ENCODE measurements at places on chromosomes 2 and 18.

GRCh38 chr2:44549099-44549471 is 187.3 kb downstream of the CAMKMT start:
- DNase-seq = no peak

DNA sequence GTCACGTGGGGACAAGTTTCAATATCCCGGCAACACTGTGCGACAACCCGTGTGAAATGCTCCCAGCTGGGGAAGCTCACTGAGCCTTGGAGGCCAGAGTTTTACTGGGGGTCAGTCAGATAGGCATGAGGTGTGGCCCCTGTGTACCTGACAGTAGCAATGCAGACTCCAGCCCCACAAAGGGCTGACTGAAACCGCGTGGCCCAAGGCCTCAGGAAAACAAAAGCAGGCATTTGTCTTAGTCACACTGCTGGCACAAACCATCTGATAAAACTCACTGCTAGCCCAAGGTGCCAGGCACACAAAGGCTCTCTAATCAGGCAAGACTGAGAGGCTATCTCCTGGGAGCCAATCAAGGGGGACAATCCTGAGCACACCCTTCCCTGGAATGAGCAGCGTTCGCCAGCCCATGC is 786.6 kb upstream of the RAB6C start:
- DNase-seq = peak; percentile 55

GRCh38 chr2:219619235-219619634 is 8.2 kb upstream of the SLC4A3 start:
- DNase-seq = no peak

DNA sequence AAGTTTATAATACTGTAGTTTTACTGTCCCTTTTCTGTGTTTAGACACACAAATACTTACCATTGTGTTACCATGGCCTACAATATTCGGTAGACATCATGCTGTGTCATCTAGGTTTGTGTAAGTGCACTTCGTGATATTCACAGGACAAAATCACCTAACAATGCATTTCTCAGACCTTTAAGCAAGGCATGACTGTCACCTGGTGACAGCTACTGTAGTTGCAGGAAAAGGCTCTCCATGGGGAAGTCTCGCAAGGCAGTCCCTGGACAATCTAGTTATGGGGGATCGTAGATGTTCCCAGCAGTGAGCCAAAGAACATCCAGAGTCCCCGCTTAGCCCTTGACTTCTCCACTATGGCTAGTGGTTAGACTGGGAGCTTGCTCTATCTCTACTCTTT is 73.1 kb downstream of the EIF2AK3 start:
- no peak for DNase-seq

GRCh38 chr18:8989855-8990254 is 112.6 kb upstream of the NDUFV2 start:
- peak; percentile 5 for DNase-seq

GRCh38 chr2:234243871-234244565 is 193.5 kb downstream of the SPP2 start:
- DNase-seq = no peak

GRCh38 chr18:6370886-6371635 is 43.6 kb downstream of the L3MBTL4 start:
- DNase-seq = peak; percentile 61

GRCh38 chr2:168920504-168921157 is 19.5 kb downstream of the G6PC2 start:
- peak; percentile 44 for DNase-seq

GRCh38 chr2:234701841-234702240 is 205.0 kb upstream of the ARL4C start:
- DNase-seq = no peak

DNA sequence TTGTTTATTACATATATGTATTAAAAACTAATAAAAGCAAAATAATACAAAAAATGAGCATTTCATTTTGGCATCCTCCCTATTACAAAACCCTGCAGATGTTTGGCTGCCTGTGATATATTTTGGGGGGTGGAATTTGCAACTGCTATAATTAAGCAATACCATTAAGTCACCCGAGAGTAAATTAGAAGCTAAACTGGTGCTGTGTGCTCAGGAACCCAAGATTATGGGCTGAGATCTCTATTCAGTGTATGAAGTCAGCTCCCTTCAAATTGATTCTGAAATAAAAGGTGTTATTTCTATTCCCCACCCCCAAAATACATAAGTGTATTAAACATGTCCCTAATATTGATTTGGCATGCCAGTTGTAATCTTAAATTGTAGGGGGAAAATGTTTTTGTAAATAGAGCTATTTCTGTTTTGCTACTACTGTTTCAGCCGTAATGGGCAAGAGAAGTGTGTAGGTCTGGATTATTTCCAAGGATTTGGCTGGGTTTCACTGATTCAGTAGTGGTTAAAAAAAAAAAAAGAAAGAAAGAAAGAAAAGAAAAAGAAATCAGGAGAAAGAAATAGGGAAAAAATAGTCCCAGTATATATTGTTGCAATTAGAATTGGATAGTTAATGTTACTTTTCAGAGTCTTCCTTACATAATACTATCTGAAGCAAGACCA is 110.9 kb downstream of the SS18 start:
- DNase-seq = no peak

GRCh38 chr18:35736696-35737095 is 155.2 kb downstream of the GALNT1 start:
- no peak for DNase-seq

DNA sequence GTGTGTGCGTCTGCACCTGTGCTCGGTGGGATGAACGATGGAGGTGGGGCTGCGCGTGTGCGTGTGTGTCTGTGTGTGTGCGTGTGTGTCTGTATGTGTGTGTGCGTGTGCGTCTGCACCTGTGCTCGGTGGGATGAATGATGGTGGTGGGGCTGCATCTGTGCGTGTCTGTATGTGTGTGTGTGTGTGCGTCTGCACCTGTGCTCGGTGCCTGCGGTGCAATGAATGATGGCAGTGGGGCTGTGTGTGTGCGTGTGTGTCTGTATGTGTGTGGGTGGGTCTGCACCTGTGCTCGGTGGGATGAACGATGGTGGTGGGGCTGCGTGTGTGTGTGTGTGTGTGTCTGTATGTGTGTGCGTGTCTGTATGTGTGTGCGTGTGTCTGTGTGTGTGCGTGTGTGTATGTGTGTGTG is 48.5 kb upstream of the CTDP1 start:
- no peak for DNase-seq

DNA sequence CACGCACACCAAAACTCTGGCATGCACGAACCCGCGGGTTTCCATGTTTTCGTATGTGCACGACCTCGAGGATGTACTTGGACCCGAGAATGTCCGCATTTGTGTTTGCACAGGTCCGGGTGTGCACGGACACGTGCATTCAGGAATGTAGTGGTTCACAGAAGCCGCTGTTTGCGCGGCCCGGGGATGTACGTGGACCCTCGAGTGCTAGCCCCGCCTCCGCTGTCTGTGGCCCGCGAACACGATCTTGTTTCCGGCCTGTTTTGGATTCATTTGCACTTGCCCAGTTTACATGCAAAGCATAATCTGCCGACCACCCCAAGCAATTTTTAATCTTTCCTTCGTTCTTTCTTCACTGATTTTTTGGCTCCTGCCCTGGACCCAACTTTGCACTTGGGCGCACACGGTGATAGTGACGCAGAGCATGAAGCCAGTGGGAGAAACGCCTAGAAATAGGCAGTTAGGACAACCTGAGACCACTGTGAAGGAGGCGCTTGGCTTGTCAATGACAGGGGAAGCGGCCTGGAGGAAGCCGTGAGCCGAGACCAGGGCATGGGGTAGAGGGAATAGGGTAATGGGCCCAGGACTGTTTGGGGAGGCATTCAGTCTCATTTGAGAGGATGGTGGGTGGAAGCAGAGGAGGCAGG is 45.4 kb upstream of the PTMA start:
- DNase-seq = no peak

DNA sequence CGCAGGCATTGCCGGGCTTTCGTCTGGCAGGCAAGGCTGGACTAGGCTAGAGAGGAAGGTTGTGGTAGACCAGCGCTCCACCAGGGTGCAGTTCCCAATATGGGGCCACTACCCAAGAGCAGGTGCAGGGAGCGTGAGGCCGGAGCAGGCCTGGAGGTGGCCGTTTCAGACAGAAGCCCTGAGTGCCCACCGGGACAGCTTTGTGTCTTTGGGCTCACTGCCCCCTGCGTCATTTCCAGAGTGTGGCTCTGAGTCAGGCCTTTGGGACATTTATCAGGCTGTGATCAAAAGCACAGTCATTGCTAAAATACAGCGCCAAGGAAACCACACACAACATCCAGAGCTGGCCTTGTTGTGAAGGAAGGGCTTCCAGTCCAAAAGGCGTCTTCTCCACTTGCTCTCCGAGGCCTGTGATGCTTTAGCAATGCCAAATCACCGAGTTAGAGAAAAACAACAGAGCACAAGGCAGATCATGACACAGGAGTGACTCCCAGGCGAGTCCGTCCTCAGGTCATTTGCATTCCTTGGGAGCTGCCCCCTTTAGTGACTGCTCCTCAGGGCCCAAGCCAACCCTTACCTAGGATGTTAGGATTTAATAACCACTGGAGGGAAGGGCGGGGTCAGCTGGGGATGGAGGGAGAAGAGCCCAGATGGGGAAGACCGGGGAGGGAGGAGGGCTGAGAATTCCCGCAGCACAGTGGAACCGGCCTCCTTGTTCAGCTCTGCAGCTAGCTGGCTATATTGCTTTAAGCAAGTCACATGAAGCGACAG is 42.3 kb downstream of the RFX8 start:
- no peak for DNase-seq

- no peak for DNase-seq
Observed at GRCh38 chr18:5620289-5620688, 76.5 kb upstream of the EPB41L3 start.

- DNase-seq = no peak
Observed at GRCh38 chr2:62706721-62707521, 1.4 kb downstream of the EHBP1 start.

GRCh38 chr2:42495234-42495581 is 1.4 kb upstream of the KCNG3 start:
- no peak for DNase-seq

DNA sequence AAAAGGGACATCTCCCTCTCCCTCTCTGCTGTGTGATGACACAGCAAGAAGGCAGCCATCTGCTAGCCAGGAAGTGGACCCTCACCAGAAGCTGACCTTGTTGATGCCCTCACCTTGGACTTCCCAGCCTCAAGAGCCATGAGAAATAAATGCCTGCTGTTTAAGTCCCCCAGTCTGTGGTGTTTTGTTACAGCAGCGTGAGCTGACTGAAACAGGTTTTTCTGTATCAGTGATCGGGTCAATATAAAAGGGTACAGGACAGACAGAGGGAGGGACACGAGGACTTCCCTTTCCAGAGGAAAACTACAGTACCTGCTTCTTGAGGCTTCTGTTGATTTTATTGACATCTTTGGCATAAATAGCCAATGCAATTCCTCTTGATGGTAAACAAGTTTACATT is 510.3 kb upstream of the CHAC2 start:
- no peak for DNase-seq

DNA sequence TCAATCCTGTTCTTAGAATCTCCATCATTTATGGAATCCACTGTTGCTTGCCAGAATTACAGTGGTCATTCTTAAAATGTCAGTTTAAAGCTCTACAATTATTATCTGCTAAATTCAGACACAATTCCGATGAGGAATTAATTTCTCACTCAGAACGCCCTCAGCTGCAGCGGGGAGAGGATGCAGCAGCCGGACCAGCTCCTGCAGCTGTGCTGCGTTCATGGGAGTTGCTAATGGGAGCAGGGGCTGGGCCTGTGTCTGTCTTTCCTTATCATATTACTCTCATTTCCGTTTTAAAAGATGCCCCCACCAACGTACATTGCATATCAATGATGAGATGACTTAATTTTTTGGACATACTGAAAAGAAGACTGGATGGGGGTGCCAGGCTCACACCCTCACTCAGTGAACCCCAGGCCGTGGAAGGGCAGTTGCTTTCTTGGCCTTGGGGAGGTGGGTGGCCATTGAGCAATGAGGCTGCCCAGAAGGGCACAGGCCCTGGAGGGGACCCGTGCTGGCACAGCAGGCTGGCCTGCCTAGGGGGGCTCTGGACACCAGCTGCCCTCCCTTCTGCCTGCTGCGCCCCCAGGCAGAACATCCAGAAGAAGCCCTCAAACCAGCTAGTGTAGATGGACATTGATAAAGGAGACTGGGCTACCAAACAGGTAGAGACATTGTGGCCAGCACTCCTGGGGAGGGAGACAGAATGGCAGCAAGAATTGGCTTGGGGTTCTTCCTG is 503.6 kb upstream of the MYT1L start:
- no peak for DNase-seq

GRCh38 chr2:205752924-205753323 is 70.6 kb downstream of the NRP2 start:
- DNase-seq = no peak

DNA sequence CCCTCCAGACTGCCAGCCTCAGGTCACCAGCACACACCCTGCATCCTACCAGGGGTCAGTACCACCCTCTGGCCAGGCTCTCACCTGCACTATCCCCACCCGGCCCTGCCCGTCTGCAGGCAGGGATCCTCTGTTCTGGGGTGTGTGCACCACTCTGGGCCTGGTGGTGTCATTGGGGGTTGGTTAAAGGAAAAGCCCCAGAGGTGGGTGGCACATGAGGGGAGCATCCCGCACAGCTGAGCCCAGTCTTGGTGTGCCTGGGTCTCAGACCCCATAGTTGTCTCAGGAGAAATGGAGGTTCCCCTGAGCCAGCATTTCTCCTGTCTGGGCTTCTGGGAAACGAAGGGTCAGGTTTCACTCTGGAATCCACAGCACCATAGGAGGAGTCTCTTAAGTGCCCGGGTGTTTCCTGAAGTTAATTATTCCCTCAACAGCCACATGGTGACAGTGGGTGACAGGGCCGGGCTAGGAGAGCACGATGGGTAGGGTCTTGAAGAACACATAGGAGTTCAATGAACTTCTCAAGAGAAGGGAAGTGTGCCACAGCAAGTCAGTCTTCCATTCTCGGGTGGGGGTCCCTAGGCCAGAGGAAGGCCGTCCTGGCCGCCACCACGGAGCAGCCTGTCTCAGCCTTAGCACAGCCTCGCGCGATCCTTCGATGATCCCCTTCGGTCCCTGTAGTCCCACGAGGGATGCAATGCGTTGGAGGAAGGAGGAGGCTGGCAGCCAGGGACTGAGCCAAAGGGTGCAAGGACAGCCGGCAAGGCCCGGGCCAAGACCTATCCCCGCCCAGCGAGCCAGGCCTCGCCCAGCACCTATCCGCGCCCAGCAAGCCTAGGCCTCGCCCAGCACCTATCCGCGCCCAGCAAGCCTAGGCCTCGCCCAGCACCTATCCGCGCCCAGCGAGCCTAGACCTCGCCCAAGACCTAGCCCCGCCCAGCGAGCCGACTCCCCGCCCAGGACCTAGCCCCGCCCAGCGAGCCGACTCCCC is 1.1 kb upstream of the FARP2 start:
- peak; percentile 93 for DNase-seq

- no peak for DNase-seq
Observed at GRCh38 chr18:13369756-13370510, 151.4 kb downstream of the LDLRAD4 start.

- no peak for DNase-seq
Observed at GRCh38 chr18:75070235-75070624, 138.7 kb downstream of the PTGR3 start.

- DNase-seq = no peak
Observed at GRCh38 chr2:9217838-9218770, 11.5 kb downstream of the ASAP2 start.

DNA sequence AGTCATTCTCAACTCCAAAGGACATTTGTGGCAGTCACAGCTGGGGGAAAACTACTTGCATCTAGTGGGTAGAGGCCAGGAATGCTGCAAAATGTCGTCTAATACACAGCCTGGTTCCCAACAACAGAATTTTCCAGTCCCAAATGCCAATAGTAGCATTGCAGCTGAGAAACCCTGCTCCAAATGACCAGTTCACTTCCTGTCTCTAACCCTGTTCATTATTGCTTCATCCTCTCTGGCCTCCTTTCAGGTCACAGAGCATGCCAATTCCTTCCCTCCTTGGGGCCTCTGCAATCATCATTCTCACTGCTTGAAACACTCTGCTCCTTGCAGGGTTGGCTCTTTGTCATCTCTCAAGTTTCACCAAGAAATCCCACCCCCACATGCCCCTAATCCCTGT is 139.1 kb downstream of the IRS1 start:
- no peak for DNase-seq
